ENCODE measurements at places on chromosomes 12 and 14.

DNA sequence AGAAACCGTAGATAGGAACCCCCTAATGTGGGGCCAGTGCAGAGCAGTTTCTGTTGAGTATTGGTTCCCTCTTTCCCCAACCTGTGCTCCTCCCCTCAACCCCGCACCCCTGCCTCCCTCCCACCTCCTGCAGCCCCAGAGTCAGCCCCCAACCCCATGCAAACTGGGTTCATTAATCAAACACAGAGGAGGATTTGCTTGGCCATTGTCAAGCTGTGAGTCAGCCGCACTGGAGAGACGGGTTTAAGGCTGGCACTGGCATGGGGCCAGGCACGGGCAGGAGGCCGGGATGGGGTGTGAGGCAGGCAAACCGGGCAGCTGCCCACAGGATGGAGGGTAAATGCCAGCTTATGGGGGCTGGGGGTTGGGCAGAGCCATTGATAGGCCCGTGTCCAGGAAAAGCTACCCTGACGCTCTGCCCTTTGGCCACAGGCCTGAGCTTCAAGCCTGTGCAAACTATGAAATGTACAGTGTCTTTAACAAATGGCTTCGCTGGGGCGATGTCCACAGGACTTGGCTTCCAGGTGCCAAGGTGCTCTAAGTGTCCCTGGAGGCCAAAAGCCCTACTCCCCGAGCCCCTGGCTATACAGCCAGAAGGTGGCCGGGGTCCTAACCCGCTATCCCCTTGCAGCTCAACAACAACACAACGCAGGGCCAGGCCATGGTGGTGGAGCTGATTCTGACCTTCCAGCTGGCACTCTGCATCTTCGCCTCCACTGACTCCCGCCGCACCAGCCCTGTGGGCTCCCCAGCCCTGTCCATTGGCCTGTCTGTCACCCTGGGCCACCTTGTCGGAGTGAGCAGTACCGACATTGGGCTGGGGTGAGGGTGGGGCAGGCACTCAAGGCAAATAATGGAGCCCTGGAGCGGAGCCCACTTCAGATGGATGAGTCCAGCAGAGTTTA, 1.4 kb downstream of the AQP5 start:
- no peak for DNase-seq

DNA sequence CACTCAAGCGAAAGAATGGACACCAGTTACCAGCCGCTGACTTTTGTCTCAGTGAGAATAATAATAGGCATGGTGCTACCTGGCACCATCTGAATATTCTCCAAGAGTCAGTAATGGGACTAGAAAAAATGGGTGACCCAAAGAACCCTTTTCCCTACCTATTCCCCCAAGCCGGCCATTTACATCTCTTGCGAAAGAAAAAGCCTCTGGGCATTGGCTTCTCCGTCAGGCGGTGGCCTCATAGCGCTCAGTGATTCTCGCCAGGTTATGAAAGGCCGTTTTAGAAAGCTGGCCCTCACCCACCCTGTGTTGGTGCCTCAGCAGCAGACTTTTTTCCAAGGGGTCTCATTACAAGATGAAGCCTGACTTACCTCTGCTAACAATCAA, 523 bp upstream of the SLC6A15 start:
- no peak for DNase-seq

GRCh38 chr12:110858848-110859247, 12.1 kb downstream of the CCDC63 start:
- no peak for DNase-seq

DNA sequence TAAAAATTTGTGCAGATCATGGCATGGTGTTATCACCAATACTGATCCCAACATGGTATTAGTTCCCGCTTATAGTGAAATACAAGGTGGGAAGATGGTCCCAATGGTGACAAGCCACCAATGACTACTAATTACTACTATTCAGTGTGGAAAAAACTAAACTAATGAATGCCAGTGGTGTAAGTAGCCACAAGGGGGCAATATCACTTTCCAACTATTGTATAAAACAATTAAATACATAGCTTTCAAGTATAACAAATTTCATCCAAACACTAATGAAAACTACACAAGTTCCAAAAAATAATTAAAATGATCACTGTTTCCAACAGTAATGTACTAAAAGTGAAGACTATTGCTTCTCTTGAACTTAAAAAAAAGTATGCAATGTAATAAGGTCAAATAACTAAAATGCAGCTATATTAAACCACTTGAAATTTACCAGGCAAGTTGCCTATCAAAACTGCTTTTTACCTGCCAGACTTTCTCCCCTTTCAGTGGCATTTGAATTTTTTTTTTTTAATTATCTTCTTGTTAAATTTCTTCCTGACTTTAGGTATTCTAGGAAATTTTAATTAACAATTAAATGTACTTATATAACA, 58.0 kb downstream of the PAPLN start:
- no peak for DNase-seq

GRCh38 chr12:118035190-118036041, 18.9 kb downstream of the RFC5 start:
- DNase-seq: no peak

GRCh38 chr14:54462048-54462447, 20.9 kb upstream of the CNIH1 start:
- DNase-seq: no peak

GRCh38 chr12:50923361-50924130, 28.8 kb upstream of the HIGD1C start:
- DNase-seq: no peak

DNA sequence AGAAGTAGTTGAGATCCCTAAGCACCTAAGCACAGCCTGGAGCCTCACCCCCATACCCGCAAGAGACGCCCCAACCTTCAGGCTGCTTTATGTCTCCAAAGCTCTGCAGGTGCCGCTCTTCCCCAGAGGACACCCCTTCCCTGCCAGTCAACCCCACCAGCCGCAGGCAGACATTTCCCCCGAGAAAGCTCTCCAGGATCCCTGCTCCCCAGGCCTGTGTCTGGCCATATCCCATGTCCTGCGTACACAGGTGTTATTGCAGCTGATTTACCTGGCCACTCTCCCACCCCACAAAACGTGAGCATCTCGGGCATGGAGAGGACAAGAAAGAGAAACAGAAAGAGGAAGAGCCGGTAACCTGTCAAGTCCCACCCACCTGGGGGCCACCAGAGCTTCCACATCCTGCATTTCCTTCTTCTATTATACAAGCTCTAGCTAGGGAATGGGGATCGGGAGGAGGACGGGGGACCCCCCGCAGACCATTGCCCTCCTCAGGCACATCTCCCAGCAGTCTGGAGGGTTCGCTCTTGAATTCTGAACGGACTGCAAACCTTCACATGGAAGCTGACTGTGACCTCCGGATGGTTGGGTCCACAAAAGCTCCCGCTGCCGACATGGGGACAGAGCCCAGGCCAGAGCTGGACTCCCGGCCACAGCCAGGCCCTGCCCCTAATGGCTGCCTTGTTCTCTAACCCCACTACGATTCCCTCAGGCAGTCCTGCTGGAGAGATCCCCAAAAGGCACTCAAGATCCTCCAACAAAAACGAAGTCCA, 17.6 kb downstream of the CCDC88C start:
- DNase-seq: no peak

- peak; percentile 37 for DNase-seq
Measured at GRCh38 chr14:21104448-21105060, 3.7 kb downstream of the TMEM253 start.

- no peak for DNase-seq
Measured at GRCh38 chr14:23816371-23816770, 137.2 kb upstream of the DHRS4 start.

GRCh38 chr14:63863004-63863403, 10.2 kb downstream of the SYNE2 start:
- DNase-seq: no peak

- no peak for DNase-seq
Measured at GRCh38 chr12:124557518-124558223, 9.7 kb downstream of the NCOR2 start.

DNA sequence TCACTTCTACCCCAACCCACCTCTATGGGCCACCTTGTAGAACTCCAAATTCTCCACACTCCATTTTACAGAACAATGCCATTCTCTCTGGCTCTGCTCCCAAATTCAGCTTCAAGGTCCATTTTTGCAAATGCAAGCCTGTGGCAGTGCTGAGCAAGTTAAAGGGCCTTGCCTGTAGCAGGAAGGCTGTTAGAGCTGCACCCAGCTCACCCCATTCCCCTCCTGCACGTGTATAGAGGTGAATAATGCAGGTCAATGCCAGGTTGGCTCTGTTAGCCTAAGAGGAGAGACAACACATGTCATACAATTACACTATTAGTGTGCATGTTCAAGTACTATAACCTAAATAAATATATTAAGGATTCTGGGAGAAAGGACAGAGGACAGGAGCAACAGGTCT, 120.4 kb downstream of the TBX5 start:
- no peak for DNase-seq

DNA sequence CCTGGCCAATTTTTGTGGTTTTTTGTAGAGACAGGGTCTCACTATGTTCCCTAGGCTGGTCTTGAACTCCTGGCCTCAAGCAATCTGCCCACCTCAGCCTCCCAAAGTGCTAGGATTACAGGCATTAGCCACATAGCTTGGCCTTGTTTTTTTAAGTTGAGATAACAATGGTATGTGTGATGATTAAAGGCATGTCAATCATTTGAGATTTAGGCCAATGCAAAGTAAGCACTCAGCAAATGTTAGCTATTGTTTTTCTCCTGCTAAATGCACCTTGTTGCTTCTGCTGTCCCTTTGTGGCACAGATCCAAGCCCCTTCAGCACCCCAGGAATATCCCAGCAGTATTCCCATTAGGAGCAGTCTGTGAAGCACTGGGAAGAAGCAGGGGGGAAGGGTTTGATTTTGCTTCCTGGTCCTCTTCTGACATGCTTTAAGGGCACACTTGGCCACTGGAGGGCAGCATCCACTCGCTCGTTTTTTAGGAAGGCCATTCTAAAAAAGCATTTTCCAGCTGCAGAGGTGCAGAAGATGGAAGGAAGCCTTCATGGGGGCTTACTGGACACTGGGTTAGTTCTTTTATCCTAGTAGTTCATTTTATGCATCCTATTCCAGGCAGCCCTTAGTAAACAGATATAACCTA, 70.2 kb upstream of the ZFP36L1 start:
- no peak for DNase-seq

DNA sequence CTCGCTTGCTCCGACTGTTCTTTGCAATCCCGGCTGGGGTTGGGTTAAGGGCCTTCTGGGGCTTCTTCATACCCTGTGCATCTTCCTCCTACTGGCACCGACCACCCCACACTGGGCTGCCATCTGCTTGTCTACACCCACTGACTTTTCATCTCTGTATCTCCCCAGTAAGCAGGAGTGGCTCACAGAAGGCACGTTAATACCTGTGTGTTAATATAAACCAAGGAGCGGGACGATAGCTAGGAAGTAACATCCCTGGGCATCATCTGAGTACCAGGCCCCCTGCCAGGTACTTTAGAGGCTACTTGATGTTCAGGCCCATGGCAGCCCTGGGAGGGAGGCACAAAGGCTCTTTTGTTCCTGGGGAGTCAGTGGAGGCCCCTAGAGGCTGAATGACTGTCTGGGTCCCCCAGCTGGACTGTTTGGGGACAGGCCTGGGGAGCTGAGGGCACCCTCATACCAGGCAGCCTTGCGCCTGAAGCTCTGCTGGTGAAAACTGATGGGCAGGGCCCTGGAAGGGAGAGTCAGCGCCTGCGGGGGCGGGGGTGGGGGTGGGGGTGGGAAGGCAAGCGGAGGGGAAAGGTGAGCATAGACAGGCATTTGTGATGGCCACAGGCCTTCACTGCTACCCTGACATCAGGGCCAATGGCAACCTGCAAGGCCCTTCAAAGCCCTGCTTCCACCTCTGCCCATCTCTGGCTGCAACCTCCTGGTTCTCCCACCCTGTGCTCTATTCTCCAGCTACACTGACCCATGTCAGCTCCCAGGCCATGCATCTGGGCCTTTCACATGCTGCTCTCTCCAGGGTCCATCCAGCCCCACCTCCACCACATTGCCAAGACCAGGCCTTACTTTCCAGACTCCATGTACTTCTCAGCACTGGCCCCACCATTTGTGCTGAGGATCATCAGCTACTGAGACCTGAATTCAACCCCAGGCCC, 34.2 kb upstream of the DEGS2 start:
- DNase-seq: no peak

DNA sequence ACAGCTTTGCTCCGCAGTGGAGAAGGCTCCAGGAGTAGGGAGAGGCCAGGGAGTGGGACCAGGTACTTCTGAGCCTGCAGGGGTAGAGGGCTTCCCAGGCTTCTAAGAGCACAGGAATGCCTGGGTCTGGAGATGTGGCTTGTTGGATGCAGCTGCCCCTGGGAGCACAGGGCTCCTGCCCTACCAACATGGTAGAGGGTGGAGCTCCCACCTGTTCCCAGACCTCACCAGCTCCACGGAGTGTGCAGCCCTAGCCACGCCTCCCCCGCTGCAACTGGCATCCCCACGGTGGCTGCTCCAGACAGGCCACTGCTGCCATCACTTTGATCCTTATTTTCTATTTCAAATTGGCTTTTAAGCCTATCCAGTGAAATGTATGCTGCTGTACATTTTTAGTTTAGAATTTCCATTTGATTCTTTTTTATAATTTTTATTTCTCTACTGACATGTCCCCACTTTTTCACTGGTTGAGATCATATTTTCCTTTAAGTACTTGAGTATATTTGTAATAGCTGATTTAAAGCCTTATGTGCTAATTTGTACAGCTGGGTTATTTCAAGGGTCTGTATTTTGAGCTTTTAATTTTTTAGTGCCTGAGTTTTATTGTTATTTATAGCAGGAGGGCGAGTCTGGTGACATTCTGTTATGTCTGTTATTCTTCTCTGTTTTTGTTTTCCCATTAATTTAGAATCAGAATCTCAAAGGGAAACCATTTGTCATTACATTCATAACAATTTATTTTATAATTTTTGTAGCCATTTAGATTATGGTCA, 78.0 kb downstream of the DERA start:
- no peak for DNase-seq

DNA sequence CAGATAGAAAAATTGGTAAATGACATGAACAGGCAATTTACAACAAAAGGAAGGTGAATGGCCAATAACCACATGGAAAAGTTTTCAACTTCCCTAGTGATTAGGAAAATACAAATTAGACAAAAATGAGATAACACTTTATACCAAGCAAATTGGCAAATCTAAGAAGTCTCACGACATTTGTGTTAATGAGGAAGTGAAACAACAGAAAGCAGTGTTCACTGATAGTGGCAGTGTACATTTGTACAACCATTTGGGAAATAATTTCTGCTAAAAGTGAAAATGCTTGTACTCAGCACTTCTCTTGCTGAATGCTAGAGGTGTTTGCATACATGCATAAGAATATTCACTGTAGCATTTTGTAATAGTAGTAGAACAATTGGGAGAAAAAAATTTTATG, 126.6 kb downstream of the LLPH start:
- no peak for DNase-seq

GRCh38 chr14:54591461-54591860, 24.5 kb downstream of the SAMD4A start:
- DNase-seq: no peak

DNA sequence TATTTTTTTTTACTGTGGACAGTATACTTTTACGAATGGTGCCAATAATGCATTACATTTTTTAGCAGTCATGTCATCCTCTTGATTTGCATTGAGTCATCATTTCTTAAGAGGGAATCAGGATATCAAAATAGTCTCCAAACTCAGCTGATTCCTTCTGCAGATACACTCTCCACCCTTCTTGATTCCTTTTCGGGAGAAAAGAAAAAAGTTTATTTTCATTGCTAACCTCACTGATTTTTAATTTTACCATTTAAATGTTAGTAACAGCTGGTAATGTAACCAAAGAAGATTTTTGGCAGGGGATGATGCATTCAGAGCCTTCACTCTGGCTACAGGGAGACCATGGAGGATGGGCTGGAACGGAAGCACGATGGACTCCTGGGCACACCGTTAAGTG, 47.5 kb downstream of the MRPL42 start:
- DNase-seq: no peak

- DNase-seq: no peak
Measured at GRCh38 chr12:5524769-5525436, 93.0 kb downstream of the NTF3 start.

GRCh38 chr12:108712165-108712924, 19.0 kb downstream of the CORO1C start:
- DNase-seq: no peak

Data from stimulated activated CD8-positive, alpha-beta memory T cell treated with anti-CD3 and anti-CD28 coated beads, Interleukin-4, amount 100 ng/mL, for 4 hours (primary cell).